K562 (cell line): ENCODE measurements at places on chromosomes 3 and 15. TPM values are rescaled to one million over a fixed set of nuclear protein-coding genes. Genes with fewer than 3 reads are reported as not detected.

SERINC4 gene
- total RNA-seq = 0.16 and 0.22 TPM in 2 replicates

NR2E3 gene
- not detected in 2 replicates for total RNA-seq

NR1I2 gene
- 0.18 TPM in 1 of 2 replicates, not detected in the other for total RNA-seq

IL5RA gene
- total RNA-seq = not detected in 2 replicates

ANKRD34C gene
- total RNA-seq = not detected in 2 replicates

SCAMP5 gene
- 0.27 and 0.31 TPM in 2 replicates for total RNA-seq

EFHB gene
- 1.5 and 2.0 TPM in 2 replicates for total RNA-seq

C3orf52 gene
- 3.4 and 4.0 TPM in 2 replicates for total RNA-seq

CKMT1B gene
- 5.5 and 8.7 TPM in 2 replicates for total RNA-seq

IL1RAP gene
- total RNA-seq = 0.62 and 1.3 TPM in 2 replicates

CCDC13 gene
- total RNA-seq = 0.24 and 0.49 TPM in 2 replicates

COLQ gene
- 0.27 TPM in 1 of 2 replicates, not detected in the other for total RNA-seq

SLC22A13 gene
- total RNA-seq = 0.29 and 0.49 TPM in 2 replicates

SEMA3F gene
- 2.6 and 3.0 TPM in 2 replicates for total RNA-seq
